Suprapubic skin (tissue), 4 donors: ENCODE measurements at places on chromosomes 12 and 14. TPM values are rescaled to one million over a fixed set of nuclear protein-coding genes. Genes with fewer than 3 reads are reported as not detected.

Gene SERPINA12
- total RNA-seq, result 280 TPM

Gene AKT1
- total RNA-seq, result 65.9 TPM

- peaks cover 57% of the 10 kb centered on the region for H3K27me3 ChIP-seq
- no peak overlapping the region for H3K4me3 ChIP-seq
- no peaks in the 10 kb centered on the region for H3K36me3 ChIP-seq
- no peak for DNase-seq
- H3K4me1 ChIP-seq, result no peaks in the 10 kb centered on the region
Measured at GRCh38 chr12:111154147-111154834, 214.6 kb downstream of the PHETA1 start.

Gene CD163
- 12.9 TPM for total RNA-seq

Gene E2F7
- total RNA-seq, result 2.2 TPM

DNA sequence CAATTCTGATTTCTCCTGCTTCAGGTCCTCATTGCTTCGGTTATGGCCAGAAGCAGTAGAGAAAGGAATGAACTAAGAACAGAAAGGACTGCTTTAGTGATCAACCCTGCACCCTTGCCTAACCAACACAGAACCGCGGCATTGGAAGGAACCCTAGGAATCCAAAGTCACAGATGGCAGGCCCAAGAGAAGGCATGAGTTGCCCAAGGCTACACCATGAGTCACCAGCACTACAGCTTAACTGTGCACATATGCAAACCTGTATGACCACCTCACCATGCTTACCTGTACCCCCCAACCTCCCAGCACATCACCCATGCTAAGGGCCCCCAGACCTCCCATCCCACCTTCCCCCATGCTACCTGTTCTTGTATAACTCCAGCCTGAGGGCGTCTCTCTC lies 25.9 kb upstream of the BLTP3B start:
- peaks cover 3% of the 10 kb centered on the region for H3K36me3 ChIP-seq
- H3K27ac ChIP-seq, result no peak overlapping the region
- DNase-seq, result no peak
- H3K4me3 ChIP-seq, result no peak overlapping the region

DNA sequence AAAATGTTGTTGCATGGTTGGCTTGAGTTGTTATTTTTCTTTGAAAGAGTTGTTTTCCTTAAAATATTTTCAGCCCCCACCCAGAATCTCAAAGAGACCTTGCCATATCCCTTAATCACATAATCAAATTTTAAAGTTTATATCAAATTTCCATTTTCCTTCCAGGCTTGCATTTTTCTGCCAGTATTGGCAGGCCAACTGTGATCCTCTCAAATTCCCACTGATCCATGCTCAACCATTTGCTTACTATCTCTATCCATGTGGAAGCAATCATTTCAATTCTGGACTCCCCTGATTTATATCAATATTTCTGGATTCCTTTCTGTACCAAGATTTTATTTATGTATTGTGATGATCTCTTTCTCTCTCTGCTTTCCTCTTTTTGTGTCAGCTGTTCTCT lies 64.2 kb upstream of the PYGL start:
- DNase-seq, result no peak
- no peak overlapping the region for H3K27ac ChIP-seq

Gene SALL2
- total RNA-seq, result 3.0 TPM

Gene L2HGDH
- 11.0 TPM for total RNA-seq

Gene KRT73
- total RNA-seq, result 24.7 TPM

- H3K36me3 ChIP-seq, result no peaks in the 10 kb centered on the region
- H3K4me1 ChIP-seq, result peaks cover 11% of the 10 kb centered on the region
- DNase-seq, result no peak
- no peak overlapping the region for H3K4me3 ChIP-seq
- H3K27ac ChIP-seq, result no peak overlapping the region
Measured at GRCh38 chr14:54808326-54809161, 94.1 kb downstream of the GCH1 start.

DNA sequence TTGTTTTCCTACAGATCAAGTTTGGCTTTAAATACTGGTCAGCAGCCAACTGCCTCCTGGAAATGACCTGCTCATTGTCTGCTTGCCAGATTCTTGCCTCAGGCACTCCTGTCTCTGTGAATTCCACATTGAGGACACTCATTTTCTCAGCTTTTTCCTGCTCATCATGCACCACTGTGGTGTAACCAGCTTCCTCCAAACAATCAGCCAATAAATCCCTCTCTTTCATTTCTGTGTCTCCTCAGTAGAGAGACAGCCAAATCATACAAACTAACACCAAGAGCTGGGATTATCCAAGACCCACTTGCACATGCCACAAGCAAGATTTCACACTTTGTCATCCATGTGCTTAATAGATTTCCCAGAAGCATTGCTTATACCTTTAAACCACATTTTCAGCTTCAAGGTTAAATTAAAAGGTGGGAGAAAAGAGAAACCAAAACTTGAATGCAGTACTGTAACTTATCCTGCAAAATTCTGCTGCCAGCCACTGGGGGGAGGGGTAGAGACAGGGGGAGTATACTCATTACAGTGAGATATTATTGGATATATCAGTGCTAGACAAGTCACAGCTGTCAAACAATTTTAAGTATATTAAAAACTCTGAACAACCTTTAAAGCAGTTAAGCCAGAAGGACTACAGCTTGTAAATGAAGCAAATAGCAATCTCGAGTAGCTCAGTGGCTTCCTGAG lies 105.0 kb downstream of the PPP2R5E start:
- H3K36me3 ChIP-seq, result no peaks in the 10 kb centered on the region
- DNase-seq, result no peak
- H3K27me3 ChIP-seq, result no peaks in the 10 kb centered on the region
- H3K4me1 ChIP-seq, result peaks cover 45% of the 10 kb centered on the region
- no peak overlapping the region for H3K4me3 ChIP-seq
- peak overlapping the region; percentile 35 for H3K27ac ChIP-seq

GRCh38 chr12:1949771-1950470 lies 31.5 kb upstream of the CACNA2D4 start:
- H3K27me3 ChIP-seq, result no peaks in the 10 kb centered on the region
- no peak overlapping the region for H3K4me3 ChIP-seq
- peak overlapping the region; percentile 62 for H3K27ac ChIP-seq

- no peaks in the 10 kb centered on the region for H3K27me3 ChIP-seq
- no peak overlapping the region for H3K4me3 ChIP-seq
Measured at GRCh38 chr14:27739657-27740156, 1026.9 kb upstream of the FOXG1 start.

Gene KRT74
- total RNA-seq, result 2.0 TPM

Gene TRIM9
- 2.2 TPM for total RNA-seq

Gene KCNJ8
- 7.8 TPM for total RNA-seq

Gene PRH1
- total RNA-seq, result 27.6 TPM

DNA sequence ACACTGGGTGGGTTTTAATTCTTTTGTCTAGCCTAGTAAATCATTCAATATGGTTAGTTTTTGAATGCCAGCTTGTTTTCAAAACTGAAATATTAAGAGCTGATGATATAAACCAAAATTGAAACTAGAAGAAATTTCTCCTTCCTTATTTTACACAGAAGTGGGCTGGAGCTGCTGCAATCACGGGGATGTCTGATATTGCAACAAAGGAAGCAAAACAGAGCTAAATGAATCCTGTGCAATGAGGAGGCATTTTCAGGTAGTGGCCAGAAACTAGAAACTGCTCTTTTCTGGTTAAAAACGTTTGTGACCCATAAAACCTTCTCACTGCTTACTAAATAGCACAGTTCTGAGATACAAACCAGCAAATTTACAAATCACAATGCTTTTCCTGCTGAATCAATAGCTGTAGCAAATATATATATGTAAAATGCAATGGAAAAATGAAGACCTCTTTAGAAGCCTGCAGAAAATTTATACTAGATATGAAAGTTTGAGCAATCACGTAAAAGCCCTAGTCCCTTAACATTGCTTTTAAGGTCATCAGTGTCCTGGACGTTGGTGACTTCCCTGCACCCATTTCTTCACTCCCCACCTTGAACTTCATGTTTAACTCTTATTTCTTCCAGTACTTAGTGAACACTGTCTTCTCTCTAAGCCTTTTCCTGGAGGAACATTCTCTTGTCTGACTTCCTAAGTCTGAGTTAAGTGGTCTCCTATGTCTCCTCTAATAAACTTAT lies 15.9 kb upstream of the LRRK2 start:
- no peaks in the 10 kb centered on the region for H3K36me3 ChIP-seq
- H3K27ac ChIP-seq, result no peak overlapping the region
- peaks cover 3% of the 10 kb centered on the region for H3K4me1 ChIP-seq
- no peak for DNase-seq
